ENCODE measurements at places on chromosomes 2 and 18.

- DNase-seq, result no peak
Measured at GRCh38 chr2:157236404-157236803, 21.1 kb upstream of the GALNT5 start.

- peak; percentile 89 for DNase-seq
Measured at GRCh38 chr2:234863043-234863934, 88.5 kb upstream of the SH3BP4 start.

DNA sequence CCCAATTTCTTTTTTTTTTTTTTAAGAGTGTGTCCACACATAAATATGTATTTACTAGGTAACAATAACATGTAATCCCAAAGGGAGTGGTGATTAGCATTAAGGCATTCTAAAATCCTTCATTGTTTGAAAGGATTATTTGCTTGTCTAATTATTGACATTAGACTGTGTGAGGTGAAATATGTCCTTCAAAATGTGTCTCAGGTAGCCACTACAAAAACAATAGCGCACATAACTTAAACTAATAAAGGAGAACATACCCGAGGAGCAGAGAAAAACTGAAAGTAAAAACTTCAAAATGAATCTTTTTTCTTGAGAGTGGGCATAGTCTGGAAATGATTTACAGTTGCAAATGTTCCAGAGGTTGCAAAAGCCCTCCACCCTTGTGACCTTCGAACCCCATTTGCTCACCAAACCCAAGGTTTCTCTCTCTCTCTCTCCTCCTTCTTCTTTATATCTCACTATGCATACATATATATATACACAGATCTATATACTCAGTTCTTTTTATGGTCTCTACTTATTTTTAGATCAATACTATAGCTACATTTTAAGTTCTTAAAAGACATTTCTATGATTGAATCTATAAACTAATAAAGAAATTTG is 24.4 kb upstream of the FRZB start:
- no peak for DNase-seq

DNA sequence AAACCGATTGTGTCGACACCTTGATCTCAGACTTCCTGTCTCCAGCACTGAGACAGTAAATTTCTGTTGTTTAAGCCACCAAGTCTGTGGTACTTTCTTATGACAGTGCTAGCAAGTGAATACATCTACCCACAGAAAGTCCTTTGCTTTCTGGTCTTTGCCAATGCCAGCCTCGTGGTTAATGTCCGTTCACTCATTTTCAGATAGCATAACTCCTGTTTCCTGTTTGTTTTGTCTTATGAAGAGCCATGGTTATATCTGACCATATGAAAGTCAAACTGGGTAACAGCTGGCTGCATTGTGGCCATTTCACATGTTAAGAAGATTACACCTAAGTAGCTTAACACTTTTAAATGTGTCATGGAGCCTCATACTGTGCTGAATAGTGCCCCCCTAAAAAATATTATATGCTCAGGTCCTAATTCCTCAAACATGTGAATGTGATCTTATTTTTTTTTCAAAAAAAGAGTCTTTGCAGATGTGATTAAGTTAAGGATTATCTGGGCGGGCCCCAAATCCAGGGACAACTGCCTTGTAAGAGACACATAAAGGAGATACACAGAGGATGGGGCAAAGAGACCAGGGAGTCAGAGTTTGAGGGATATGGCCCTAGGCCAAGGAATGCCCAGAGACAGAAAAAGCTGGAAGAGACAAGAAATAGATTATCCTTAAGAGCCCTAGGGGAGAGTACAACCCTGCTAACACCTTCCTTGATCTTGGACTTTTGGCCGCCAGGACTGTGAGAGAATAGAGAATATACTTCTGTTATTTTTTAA is 118.0 kb downstream of the KCNE4 start:
- DNase-seq, result no peak

DNA sequence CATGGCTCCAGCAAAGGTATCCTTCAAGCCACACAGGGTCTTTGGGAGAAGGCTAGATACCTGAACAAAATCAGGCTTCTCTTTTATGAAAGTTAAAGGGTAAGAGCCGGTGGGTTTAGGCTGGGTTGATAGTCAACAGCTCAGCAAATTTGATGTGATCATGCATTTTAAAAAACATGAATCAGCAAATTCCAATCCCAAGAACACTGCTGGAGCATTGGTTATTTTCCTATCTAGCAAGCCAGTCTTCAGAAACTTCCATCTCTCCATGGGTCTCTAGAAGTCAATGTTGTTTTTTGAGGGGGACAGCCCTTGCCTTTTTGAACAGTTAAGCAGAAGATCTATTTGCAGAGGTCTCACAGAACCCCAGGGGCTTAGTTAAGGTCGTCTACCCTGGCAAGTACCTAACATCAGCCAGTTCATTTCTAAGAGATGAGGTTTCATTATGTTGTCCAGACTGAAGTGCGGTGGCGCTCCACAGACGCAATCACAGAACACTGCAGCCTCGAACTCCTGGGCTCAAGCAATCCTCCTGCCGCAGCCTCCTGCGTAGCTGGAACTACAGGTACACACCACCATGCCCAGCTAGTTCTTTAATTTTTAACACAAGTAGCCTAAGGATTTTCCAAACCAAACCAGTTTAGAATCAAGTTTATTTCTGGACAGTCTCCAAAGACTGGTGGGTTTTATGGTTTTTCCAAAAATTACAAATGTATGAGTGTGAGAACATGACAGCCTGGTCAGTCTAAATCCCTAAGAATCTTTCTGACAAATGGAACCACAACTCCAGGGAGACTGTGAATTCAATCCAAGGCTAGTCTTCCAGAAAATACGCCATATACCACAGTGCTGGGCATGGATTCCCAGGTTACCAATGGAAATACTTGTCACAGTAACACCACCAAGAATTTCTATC is 4.1 kb upstream of the ZCCHC2 start:
- peak; percentile 38 for DNase-seq

DNA sequence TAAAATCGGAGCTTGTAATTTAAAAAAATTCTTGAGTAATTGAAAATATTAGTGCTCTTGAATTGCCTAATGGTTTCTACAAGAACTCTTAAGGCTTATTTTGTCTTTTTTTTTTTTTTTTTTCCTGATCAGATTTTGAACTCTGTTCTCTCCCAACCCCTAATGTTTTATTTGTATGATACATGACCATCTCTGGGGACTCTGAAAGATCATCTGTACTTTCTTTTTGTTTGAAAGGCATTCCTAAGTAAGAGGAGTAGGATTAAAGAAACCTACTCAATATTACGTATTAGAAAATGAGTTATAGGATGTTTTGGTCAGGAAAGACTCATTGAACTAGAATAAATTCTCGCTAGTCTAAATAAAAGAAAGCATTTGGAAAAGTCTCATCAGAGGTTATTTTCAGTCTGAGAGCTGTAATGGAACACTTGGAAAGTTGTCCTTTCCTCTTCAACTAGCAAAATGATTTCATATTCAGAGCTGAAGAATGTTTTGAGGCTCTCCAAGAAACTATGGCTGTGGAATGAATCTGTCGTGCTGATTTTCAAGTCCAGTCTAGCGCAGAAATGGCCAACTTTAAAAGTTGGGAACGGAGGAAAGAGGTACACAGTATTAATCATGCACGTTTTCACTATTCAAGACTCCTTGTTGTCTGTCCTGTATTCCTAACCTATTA is 182.7 kb downstream of the PRPF40A start:
- peak; percentile 23 for DNase-seq

- DNase-seq, result no peak
Measured at GRCh38 chr2:208573569-208573968, 167.0 kb downstream of the PTH2R start.

- no peak for DNase-seq
Measured at GRCh38 chr2:207643892-207644291, 18.7 kb upstream of the METTL21A start.

GRCh38 chr18:37563931-37564392 is 1.6 kb downstream of the CELF4 start:
- no peak for DNase-seq

GRCh38 chr2:43223521-43224001 is 2.8 kb downstream of the ZFP36L2 start:
- DNase-seq, result peak; percentile 52

GRCh38 chr2:222548992-222549391 is 106.9 kb downstream of the FARSB start:
- no peak for DNase-seq

DNA sequence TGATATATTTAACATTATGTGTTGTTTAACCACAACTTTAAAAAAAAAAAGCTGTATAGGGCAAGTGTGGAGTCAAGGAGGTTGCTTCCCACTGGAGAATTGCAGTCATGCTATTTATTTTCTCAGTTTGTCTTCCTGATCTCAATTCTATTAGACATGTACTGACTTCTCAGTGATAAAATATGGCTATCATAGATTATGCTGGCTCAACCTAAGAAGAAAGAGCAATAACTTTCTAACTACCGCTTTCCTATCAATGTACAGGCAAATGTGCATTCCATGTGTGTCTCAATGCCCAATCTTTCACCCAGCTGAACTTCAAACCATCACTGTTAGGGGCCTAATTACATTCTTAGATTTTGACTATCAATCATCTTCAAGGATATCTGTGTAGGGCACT is 201.4 kb downstream of the CTNNA2 start:
- no peak for DNase-seq

DNA sequence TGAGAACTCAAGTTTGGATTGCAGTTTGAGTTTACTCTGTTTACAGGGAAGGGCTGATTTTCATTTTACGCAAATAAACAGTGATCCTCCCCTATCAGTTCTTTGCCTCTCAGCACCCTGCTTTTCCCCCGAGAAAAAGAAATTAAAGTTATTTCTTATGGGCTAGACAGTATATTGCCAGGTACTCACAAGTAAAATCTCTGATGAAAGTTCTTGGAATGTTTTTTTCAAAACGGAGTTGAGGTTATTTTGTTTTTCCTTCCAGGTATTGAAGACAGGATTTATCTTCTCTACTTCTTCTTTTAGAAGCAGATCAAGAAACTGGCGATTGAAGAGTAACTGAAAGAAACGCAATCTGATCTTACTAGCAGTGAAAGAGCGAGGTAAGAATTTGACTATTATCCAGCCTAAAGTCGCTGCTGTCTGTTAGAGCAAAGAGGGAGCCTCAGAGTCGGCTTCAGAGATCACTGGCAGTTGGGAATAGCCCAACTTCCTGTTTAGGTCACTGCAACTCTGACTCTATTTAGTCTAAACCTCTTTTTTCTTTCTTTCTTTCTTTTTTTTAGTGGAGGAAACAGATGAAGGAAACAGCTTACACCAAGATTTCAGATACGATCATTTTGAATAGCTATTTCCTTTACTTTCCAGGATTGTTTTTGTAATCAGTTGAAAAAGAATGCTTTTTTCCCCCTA is at the start of gene TFPI:
Gene TFPI, minus strand, starts transcription at position 425 of the 693 bp plus-strand sequence. CDS start 50,667 bp downstream, outside the sequence.
- peak; percentile 85 for DNase-seq

All from fibroblast of mammary gland (primary cell).